H1 (cell line): ENCODE measurements at places on chromosomes 12 and 14.

DNA sequence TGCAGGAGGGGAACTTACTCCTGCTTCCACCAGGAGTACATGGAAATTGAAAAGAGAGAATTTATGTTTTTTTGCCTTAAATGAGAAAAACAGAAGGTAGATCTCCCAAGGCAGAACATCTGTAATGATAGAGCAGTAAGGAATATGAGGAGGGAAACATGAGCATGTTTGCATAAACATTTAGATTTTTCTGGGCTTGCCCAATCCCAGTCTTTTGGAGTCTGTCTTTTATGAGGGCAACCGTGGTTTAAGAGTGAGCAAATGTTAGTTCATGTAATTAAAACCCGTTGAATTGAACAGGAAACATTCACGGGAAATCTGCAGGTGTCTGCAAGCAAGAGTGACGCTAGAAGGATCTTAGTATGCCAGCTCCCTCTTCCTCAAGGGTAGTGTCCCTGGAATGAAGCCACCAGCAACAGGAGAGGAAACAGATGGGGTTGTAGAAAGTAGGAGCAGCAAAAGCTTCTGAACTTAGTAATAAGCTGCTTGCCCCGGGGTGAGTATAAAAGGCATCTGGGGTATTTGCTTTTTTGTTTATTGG, 79.3 kb downstream of the ARF6 start:
- DNase-seq, result no peak

- DNase-seq, result no peak
Observed at GRCh38 chr14:87264272-87264785, 728.7 kb downstream of the GALC start.

GRCh38 chr12:113660936-113661335, 189.3 kb upstream of the LHX5 start:
- no peak for DNase-seq

- no peak for DNase-seq
Observed at GRCh38 chr12:117907108-117907689, 61.6 kb downstream of the KSR2 start.
